RKO (cell line): ENCODE measurements at places on chromosomes 7 and 10.
A peak's percentile ranks its signal among the peaks of the same experiment; 100 is the strongest.

- DNase-seq, result no peak
These were observed 19.2 kb upstream of the REEP3 start for GRCh38 chr10:63501954-63502353.

GRCh38 chr10:6167456-6167855 lies 35.3 kb upstream of the PFKFB3 start:
- DNase-seq, result no peak

GRCh38 chr10:34838366-34838900 lies 23.3 kb upstream of the PARD3 start:
- DNase-seq, result no peak

GRCh38 chr10:86955501-86956194 lies 1.8 kb downstream of the MMRN2 start:
- no peak for DNase-seq

DNA sequence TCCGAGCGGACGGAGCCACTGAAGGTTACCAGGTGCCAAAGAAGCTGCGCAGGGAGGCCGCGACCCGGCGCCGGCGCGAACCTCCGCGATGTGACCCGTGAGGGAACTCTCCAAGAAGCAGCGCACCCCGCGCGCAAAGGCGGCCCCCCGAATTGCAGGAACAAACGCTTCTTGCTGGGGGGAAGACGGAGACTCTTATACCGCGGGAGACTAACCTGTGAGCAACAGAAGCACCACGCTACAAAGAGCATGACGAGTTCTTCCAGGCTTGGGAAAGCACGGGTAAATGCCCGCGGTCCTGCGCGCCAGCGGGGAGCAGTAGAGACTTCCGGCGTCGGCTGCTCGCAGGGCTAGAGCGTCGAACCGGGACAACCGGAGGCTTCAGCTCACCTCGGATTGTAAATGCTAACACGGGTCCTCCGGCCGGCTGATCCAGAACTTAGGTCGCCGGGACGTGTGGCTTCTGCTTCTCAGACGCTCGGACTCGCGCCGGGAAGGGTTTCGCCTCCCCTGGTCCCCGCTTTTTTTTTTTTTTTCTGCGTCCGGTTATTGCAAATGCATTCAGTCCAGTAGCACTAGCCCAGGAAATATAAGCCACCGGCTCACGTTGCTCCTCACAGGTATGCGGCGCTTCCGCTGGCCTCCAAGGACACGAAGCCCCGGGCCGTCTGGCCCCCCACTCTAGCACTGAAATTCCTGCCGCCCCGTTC lies at the start of gene COA1:
Gene COA1, minus strand, starts transcription at position 310 of the 710 bp plus-strand sequence. CDS start 80,909 bp downstream, outside the sequence.
- peak; percentile 95 for DNase-seq

GRCh38 chr7:154541606-154542005 lies 461.3 kb downstream of the PAXIP1 start:
- DNase-seq, result no peak

- peak; percentile 92 for DNase-seq
These were observed 28.4 kb downstream of the BMPER start for GRCh38 chr7:33933611-33934281.

DNA sequence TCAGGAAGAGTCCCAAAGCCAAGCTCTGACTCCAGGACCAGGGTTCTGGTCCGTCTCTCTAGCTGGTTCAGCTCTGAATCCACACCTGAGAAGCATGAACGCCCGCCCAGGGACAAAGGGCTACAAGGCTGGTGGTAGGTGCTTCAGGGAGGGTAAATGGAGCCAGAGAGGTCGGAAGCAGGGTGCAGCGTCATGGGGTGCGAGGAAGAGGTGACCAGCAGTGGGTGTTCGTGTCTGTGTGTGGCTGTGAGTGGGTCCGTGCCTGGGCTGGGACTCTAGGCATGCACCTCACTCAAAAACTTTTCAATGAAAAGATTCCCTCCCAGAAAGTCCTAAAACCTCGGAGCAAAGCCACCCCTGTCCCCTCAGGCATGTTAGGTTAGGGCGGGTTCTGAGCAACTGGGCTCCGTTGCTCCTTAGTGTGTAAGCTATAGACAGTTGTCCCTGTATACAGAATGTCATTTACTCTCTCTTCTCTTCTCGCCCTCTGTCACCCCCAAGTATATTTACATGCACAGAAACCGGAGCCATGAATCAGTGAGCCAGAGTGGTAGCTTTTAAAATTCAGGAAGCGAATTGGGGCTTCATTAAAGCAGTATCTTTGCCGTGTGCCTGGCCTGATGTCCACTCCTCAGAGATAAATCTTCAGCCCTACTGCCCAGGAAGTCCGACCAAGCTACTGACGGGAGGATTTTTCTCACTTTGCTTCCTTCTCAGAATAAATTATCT lies 12.3 kb upstream of the GATA3 start:
- no peak for DNase-seq

DNA sequence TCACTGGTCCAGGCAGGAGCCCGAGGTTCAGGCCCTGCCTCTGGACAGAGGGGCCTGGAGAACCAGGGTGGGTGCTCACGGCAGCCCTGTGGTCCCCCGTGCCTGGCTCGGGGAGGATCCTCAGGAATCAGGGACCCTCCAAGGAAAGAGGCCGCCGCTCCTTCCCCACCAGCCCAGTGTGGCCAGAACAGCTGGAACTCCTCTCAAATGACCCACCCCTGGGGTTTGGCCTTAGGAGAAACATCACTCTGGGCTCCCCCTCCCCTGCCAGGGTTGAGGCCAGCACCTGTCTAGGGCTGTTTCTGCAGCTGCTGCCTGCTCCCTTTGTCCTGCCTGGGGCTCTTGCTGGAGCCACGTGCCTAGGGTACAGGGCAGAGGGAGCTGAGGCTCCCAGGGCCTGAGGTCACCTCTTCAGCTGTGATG lies 161.0 kb downstream of the RNF216 start:
- no peak for DNase-seq

DNA sequence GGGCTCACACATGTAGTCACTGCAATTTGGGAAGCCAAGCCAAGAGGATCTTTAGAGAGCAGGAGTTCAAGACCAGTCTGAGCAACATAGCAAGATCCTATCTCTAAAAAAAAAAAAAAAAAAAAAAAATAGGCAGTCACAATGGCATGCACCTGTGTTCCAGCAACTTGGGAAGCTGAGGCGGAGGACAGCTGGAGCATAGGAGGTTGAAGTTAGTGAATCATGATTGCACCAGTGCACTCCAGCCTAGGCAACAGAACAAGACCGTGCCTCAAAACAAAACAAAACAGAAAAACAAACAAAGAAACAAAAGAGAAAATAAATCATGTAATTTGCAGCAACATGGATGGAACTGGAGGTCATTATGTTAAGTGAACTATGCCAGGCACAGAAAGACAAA lies 33.6 kb upstream of the BICC1 start:
- no peak for DNase-seq

GRCh38 chr10:72459301-72459700 lies 104.6 kb upstream of the DNAJB12 start:
- no peak for DNase-seq

DNA sequence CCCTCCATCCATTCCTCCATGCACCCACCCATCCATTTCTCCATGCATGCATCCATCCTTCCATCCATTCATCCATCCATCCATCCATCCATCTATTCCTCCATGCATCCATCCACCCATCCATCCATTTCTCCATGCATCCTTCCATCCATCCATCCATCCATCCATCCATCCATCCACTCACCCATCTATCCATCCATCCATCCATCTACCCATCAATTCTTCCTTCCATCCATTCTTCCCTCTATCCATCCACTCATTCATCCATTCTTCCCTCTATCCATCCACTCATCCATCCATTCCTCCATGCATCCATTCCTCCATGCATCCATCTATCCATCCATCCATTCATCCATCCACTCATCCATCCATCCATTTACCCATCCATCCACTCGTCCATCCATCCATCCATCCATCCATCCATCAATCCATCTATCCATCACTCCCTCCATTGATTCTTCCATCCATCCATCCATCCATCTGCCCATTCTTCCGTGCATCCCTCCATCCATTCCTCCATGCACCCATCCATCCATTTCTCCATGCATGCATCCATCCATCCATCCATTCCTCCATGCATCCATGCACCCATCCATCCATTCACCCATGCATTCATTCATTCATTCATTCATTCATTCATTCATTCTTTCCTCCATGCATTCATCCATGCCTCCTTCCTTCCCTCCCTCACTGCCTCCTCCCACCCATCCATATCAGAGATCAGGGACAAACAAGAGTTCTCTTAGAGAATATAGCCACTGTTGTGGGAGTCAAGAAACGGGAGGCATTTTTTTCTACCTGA lies 22.2 kb downstream of the ELN start:
- no peak for DNase-seq

DNA sequence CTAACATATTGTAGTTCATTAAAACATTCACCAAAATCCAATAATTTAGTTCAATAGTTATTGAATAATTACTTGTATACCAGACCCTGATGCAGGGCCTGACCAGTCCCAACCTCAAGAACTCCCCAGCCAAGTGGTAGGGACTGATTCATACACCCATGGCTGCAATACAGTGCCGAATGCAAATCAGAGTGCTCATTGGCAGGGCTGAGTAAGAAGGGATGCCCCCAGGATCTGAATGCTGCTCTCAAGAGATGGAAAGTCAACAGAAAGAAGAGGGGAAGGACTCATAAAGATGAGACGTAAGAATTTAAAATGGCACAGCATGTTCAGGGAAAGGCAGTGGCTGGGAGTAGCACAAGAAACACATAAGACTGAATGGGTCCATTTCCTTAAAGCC lies 29.9 kb downstream of the ZNF438 start:
- peak; percentile 99 for DNase-seq

DNA sequence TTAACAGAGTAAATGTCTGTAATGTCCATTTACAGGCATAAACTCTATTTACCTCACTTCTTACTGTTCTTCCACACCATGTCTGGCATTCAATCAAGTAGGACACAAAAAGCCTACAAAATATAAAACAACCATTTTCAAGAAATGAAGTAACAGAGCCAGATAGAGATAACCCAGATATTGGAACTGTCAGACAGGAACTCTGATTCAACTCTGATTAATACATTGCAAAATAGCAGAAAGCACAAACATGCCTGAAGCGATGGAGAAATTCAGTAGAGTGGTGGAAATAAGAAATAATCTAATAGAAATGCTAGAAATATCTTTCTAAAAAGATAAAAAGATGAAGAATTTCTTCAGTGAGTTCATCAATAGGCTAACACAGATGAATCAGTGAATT lies 964.4 kb downstream of the PCDH15 start:
- DNase-seq, result no peak

DNA sequence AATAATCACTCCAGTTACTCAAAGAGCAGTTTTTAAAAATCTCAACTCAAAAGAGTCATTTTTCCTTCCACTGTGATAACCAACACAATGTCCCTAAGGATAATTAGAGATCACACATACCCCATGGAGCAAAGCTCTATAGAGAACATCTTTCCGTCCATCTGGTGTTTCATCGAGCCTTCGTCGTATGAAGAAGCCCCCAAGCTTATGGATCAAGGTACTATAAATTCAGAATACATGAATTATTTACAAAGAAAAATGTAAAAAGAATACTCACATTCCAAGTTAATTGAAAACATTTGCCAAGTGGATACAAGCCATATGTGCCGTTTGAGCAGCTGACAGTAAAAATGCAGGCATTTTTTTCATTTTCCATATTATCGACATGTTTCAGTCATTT lies 14.8 kb downstream of the GPAM start:
- no peak for DNase-seq

- no peak for DNase-seq
These were observed 173.9 kb downstream of the ZNF438 start for GRCh38 chr10:30857803-30858202.

DNA sequence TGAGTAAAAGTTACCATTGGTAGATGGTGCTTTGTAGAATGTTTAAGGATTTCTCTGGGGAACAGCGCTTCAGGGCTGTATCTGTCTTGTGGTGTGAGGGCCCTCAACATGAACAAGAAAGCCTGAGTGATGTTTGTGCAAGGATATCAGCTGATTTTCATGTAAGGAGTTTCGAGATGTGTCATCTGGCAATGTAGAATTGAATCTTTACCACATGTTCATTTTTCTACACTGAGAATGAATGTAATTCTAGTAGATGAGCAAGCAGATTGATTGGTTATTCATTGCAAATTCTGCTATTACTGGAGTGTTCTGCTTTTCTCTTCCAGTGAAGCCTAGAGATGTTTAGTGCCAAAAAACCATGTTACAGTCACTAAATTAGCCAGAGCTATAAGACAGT lies 87.7 kb downstream of the ST7 start:
- no peak for DNase-seq

- DNase-seq, result no peak
These were observed 662.9 kb downstream of the CCSER2 start for GRCh38 chr10:84991301-84991700.

DNA sequence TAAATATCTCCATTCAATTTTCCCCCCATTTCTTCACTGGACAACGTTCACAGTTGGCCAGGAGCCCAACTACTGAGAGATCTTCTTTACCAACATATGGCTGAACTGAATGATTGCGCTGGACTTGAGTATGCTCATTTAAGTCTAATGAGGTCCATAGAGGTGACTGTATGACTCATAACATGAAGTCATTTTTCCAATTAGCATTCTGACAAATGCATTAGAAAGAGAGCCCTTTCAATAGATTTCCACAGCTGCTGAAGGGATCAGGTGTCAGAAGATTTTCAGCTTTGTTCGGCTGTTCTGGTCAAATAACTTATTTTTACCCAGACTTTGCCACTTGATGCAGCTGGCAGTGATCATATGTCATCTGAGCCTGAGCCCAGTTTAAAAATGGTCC lies 438.0 kb downstream of the ETV1 start:
- peak; percentile 15 for DNase-seq

- DNase-seq, result no peak
These were observed 68.1 kb downstream of the EXOC6 start for GRCh38 chr10:92916433-92916832.

GRCh38 chr10:14365266-14365665 lies 34.5 kb upstream of the FRMD4A start:
- no peak for DNase-seq

DNA sequence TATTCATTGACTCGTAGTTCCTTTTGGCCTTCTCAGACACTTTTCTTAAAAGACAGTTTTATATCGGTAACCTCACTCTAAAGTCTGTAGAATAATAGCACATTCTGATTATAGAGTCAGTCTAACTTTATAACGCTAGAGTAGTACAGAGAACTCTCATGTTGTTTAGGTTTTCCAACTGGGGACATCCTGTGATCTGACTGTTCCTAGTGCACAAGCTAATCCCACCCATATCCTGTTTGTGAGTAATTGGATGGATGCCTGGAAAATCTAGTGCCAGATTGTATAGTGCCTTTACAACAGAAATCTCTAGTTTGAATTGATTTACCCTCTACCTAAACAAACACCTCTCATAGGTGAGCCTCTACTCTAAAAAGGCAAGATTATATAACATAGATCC lies 107.4 kb downstream of the ZEB1 start:
- peak; percentile 79 for DNase-seq

DNA sequence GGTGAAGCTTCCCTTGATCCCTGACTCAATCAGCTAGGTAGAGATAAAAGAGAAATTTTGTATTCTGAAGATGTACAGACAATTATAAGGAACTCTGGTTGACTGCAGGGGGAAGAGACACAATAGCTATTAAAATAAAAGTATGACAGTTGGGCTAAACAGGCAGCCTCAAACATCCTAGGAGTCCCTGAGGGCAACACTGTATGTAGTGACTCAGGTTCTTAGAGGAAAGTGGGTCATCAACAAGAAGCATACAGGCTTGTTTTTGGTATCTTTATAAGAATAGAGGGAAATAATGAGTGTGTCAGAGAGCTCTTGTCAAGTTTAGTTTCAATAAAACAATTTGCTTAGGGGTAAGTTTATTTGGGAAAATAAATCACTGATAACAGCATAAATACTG lies 150.3 kb downstream of the AUTS2 start:
- DNase-seq, result no peak

- no peak for DNase-seq
These were observed 117.6 kb downstream of the TCERG1L start for GRCh38 chr10:131193923-131194322.

GRCh38 chr7:99267481-99267840 lies 5.2 kb upstream of the MYH16 start:
- peak; percentile 96 for DNase-seq
